ENCODE measurements at places on chromosomes 6 and 20.
A peak's percentile ranks its signal among the peaks of the same experiment; 100 is the strongest.

DNA sequence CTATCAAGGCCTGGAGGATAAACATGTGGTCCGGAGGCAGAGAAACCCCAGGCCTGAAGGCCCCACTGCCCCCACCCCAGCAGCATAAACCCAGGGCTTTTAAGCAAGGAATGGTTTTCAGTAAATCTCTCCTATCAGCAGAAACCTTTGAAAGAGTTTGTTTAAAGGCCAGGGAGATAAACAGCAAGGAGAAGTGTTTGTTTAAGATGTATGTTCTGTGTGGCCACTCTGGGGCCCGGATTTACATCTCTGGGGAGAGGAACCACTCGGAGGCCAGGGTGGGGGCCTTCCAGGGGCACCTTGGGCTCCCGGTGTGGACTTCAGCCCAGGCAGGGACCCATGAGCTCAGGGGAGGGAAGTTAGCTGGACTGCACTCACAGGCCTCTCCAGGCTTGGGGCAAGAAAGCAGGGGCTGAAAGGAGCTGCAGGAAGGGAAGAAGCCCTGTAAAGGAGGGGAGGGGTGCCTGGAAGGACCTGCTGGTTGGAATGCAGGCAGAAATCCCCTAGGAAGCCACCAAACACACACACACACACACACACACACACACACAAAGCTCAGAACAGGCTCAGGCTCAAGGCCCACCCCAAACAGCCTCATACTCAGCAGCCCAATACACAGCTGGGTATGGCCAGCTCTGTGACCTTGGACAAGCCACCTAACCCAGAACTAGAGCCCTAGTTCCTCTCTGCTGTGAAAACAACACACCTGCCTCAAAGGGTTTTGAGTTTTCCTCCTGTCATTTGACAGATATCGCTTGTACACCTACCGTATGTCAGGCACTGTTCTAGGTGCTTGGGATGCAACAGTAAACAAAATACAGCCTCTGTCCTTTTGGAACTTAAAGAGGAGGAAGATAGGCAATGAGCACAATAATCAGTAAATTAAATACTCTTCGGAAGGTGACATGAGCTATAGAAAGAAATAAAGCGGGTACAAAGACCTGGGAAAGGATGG, 26.2 kb upstream of the FOXP4 start:
- no peak for DNase-seq

GRCh38 chr6:168035098-168035660, 37.7 kb downstream of the KIF25 start:
- DNase-seq = peak; percentile 32

DNA sequence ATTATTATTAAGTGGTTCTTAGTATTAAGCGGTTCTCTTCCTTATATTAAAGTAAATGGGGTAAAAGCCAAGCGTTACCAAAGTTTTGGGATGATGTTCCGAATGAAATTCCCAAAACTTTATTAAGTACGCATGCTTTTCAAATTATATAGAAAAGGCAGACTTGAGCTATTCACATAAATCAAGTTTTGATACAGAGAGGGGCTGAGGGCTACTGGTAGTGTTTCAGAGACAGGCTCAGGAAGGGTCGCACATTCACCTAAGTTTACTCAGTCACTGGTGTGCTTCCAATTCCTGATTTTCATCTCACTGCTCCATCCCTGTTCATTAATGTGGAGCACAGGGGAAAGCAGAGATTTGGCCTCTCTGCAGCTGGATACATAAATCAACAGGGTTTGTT, 652.2 kb downstream of the QKI start:
- DNase-seq = no peak

GRCh38 chr20:40471261-40471629, 217.8 kb downstream of the MAFB start:
- DNase-seq = no peak

DNA sequence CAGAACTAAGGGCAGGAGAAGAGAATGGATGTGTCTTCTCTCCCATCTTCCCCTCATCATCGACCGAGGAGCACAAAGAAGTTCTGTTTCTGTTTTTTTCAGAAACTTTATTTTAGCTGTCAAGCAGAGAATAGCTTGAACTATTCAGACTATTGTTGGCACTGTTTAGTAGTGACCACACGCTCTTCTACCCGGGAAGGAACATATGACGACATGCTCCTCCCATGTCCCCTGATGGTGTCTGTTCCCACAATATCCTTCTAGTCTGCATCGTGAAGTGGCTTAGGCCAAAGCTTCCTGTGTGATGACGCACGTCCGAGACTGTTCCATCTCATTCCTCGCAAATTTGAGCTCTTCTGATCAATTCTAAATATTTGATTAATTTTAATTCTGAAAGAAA, 27.2 kb upstream of the KIF25 start:
- DNase-seq = no peak

DNA sequence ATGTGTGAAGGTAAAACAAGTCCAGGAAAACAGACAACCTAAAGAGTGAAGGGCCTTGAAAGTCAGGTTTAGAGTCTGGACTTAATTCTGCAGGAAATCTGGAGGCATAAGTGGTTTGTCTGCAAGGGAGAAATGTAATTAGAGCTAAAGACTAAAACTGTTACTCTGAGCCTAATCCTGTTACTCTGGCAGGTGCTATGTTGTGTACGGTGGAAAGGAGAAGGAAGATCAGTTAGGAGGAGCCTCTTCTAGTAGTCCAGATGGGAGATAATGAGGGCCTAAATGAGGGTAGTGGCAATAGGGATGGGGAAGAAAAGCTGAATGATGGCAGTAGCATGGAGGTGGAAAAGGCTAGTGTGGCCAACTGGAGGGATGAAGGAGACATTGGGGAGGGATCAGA, 118.5 kb downstream of the PDSS2 start:
- DNase-seq = peak; percentile 95

GRCh38 chr6:33965766-33966165, 162.0 kb upstream of the MLN start:
- DNase-seq = no peak

GRCh38 chr20:61933481-61933950, 132.2 kb downstream of the TAF4 start:
- no peak for DNase-seq

- no peak for DNase-seq
Observed at GRCh38 chr6:158969148-158969547, 30.9 kb downstream of the RSPH3 start.

DNA sequence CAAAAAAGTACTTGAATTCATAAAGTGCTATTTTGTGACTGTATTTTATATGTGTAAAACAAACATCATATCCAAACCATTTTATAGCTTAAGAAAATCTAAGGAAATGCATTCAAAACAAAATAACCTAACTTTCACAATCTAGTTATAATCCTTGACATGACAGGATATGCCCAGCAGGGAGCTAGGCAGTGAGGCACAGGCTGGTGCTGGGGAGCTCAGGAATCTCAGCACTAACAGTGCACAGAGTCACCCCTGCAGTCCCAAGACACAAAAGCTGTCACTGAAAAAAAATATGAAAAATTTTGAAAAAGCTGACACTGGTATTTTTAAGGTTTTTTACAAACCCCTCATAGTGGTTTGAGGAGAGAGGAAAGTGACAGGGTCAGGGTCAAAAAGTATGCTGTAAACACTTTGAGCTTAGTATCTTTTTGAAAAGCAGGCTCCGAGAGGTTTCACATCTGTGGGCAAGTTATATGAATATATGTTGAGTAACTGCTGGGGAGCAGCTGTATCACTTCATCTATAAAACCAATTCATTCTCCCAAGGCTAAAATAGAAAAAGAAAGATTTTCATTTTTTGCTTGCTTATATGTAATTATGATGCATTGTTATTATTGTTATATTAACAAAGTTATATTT, 24.1 kb downstream of the LGSN start:
- DNase-seq = no peak

GRCh38 chr20:45946149-45946970, 11.9 kb downstream of the PCIF1 start:
- DNase-seq = no peak

- DNase-seq = no peak
Observed at GRCh38 chr6:168057836-168058235, 21.2 kb downstream of the FRMD1 start.

DNA sequence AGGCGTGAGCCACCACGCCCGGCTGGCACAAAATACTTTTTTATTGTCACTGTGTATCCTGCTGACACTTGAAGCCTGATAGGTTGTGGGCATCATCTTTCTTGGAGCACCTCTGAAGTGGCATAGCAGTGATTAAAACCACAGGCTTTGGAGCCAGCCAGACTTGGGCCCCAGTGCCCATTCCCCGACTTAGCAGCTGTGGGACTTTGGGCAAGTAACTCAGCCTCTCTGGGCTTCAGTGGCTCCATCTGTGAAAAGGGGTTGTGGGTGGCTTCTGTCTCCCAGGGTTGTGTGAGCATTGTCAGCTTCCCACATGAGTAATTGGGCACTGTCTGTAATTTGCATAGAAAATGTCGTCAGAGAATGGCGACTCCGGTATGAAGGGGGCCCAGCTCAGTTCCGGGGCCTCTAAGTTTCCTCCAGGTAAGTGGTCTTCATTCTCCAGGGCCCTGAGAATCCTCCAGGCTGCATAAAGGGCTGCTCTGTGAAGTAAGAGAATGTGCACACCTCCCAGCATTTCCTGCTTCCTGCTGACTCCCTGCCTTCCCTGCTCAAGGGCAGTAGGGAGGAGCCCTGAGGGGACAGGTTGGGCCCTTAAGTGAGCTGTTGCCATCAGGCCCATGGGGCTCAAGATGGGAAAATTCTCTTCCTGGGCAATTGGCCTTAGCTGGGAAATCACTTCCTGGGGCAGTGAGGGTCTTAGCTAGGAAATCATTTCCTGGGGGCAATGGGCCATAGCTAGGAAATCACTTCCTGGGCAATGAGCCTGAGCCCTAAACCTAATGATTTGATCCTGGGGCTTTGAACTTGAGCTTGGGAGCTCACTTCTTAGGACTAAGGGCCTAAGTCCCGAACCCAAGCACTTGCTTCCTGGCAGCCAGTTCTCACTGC, 27.2 kb downstream of the ARHGAP40 start:
- no peak for DNase-seq

DNA sequence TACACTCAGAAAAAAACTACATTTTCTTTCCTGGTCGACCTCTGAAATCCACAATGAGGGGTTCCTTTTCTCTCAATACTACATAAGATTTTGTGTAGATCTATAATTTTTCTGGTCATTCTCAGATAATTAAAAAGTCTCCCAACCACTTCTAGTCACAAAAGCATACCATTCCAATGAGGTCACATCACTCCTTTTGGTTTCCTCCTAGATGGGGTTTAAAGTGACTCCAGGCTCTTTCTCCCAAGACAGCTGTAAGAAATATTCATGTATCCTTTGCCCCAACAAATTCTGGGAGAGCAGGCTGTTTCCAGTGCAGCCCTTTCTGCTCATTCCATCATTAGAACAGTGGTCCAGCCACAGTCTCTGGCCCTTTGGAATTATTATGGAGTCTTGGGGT, 43.1 kb upstream of the BEND6 start:
- no peak for DNase-seq

DNA sequence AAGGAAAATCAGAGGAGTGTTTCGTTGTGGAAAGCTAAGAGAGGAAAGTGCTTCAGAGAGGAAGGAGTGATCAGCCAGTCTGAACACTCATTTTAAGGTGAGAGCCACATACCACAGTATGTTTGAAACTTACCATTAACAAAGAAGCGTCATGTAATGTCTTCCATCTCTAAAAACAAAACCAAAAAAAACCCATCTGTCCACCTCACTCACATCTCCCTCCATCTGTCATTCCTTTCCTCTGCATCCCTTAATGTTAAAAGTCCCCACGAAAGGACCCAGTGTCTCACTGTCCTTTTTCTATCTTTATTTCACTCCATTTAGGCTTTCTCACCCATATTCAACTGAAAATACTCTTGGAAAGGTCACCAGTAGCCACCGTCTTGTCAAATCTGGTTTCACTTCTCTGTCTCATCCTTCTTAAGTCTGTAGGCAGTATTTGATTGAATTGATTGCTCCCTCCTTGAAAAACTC, 59.4 kb upstream of the GNRH2 start:
- DNase-seq = peak; percentile 64

- DNase-seq = no peak
Observed at GRCh38 chr6:169188475-169188874, 65.2 kb downstream of the THBS2 start.
